ENCODE measurements at places on chromosomes 1 and 21.
A peak's percentile ranks its signal among the peaks of the same experiment; 100 is the strongest.

GRCh38 chr1:205306929-205307566 lies 14.5 kb downstream of the NUAK2 start:
- no peak for DNase-seq

- no peak for DNase-seq
Measured at GRCh38 chr1:21526441-21526840, 17.2 kb downstream of the ALPL start.

DNA sequence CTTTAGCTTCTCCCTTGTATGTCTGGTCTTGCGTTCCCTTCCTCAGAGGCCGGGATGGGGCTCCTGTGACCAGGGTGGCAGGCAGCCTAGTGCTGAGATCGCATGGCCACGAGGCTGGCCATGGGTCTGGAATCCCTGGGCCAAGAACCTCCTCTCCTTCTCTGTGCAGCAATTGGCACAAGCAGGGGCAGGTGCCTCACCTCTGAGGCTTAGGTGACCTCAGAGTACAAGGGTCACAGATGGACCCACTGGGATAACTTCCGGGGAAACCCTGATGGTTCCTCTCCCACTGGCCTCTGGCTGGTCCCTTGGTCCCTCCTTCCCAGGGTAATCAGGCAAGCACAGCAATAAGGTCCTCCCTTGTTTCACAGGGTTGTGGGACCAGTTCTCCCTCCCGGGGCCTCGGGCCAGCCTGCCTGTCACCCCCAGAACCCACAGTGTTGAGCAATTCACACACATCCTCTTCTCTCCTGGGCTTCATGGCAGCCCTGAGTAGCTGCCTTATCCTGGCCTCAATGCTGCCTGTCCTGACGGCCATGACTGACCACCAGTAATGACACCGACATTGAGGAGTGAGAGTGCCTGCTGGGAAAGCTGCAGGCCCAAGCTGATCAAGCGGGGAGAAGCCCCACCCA lies 38.6 kb downstream of the BMP8A start:
- DNase-seq, result no peak

GRCh38 chr1:119209596-119210295 lies 69.3 kb upstream of the WARS2 start:
- DNase-seq, result no peak

GRCh38 chr21:28799926-28800325 lies 192.8 kb downstream of the LTN1 start:
- no peak for DNase-seq

DNA sequence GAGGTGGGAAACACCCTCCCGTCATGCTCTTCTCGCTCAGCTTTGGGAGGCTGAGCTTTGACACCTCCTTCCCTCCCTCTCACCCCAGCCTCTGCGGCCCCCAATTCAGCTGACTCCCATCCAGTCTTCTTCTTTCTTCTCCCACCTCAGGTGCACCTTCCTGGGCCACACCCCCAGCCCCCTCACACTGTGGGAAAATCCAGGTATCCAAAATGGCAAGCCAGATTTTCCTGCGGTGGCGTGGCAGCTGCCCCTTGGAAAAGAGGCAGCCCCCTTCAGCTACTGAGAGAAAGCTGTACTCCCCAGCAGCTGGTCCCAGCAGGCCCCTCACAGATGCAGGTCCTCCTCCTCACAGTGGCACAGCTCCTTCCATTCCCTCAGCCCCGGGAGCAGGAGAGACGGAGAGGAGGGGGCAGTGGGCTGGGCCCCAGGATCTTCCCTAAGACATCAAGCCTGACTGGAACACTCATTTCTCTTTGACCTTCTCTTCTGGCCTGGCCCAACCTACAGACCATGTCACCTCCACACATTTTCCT lies 61.6 kb downstream of the OPTC start:
- no peak for DNase-seq

DNA sequence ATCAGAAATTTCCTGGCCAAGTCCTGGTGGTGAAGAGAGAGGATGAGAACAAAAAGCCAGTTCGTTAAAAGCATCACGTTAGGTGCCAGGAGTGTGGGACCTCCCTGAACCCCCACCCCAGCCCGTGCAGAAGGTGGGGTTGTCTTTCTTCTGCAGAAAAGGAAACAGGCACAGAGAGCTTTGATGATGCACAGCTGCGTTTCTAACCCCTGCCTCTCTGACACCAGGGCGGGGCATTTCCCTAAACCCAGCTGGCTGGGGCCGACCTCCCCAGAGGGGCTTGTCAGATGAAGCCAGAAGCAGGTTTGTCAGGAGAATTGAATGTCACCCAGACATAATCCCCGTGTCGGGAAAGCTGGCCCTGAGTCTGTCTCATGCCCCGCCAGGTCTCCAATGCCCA lies 189.3 kb upstream of the EDN2 start:
- no peak for DNase-seq

DNA sequence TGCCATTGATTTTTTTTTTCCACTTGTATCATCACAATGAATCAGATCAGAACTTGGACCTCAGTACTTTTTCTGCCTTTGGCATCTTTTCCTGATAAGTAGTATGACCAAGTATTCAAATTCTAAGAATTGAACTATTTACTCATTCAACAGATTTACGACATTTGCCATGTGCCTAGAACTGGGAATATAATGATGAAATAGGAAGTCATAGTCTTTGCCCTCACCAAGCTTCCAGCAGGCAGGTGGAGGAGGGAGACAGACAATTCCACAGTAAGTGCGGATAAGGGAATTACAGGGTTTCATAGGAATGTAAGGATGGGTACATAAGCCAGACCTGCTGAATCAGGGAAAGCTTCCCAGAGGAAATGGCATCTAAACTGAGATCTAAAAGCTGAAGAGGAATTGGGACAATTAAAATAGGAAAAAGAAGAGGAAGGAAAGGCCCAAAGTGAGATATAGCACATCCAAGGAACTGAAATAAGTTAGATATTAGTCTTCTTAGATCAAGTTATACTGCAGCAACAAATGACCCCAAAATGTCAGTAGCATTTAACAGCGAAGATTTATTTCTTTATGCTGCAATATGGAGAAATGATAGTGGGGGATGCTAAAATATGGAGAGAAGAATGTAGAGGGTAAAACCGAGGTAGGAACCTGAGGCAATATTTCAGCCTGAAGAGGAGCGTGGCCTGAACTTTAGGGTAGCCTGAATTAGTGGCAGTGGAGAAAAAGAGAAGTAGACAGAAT lies 5.3 kb upstream of the DDX59 start:
- no peak for DNase-seq

DNA sequence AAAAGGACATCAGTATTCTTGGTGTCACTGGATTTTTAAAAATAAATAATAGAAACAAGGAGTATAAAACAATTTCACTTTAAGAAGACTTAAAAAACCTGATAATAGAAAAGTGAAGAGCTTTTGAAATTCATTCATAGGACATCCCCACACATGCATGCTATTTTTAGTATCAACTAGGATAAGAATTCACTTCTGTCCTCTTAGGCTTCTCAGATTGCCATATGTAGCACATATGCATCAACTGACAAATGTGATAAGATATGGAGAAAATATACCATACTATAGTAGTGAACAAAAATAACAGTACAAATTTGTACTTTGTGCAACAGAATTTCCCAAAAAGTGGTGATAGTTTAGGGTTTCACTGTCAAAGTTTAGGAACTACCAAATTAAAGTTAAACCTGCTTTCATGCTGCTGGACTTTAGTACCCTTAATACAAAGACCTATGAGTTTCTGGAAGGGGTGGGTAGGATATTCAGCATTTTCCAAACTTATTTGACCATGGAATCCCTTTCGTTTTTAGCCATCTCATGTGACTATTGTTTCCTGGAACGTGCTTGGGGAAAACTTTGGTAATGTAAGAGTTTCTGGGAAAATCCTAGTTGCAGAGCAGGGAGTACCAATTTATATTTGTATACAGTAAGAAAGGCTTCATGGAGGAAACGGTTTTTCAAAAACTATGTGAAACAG lies 19.8 kb downstream of the RPRD2 start:
- DNase-seq, result no peak

DNA sequence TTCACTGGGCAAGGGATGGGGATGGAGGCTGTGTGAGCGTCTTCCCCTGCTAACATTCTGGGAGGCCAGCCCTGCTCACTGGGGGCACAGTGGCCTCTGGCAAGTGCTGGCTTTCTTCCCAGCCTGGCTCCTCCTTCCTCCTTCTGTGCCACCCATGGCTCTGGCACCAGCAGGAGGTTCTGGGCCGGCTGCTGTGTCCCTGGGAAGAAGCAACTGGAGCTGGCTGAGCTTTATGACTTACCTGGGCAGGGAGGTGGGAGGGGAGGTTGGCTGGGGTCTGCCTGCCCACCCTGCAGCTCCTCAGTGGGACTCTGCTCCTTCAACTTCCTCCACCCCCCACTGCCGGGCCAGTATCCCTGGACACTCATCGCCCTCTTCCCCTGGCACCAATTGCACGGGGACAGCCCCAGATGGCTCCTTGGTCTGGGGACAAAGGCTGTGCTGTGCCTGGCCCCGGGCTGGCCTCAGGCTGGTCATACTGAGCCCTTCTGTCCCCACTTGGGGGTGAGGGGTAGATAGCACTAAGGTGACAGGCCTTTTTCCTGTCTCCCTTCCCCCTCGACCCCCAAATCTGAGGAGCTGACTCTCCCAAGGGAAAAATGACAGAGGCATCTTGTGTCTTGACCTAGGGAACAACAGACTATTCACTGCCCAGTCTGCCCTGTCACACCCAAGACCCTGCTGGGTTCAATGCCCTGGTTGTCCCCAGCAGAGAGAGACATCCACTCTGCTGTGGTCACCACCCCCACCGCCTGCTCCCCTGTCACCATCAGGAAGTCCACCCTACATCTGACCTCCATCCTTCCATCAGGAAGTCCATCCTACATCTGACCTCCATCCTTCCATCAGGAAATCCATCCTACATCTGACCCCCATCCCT lies 14.4 kb downstream of the CDK18 start:
- no peak for DNase-seq

DNA sequence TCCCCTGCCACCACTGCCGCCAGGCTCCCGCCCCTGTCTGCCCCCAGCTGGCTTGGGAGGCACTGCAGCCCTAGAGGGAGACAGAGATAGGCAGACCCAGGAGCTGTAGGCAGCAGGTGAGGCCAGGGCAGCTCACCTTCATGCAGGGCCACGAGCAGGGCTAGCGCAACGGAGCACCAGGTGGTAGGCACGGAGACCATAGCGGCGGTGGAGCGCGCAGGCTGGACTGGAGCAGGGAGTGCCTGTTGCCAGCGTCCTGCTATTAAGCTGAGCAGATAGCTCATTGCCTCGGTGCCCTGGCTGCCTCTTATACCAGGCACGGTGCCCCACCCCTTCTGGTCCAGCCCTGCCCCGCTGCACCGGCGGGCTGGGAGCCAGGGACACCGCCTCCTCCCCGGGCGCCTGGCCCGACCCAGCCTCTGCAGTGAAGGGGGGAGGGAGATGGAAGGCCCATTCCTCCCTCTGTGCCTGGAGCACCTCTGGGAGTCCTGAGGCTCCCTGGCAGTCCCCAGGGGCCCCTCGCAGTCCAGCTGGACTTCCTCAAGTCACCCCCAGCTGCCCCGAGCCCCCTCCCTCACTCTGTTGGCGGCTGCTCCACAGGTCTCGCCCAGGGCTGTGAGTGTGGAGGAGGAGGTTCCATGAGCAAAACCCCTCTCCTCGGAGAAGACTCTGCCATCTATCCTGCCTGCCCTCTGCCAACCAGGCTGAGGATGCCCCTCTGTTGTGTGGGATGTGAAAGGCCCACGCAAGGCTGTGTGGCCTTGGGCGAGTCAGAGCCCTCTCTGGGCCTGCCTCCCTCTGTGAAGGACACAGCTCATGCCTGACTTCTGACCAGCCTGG lies at the start of gene EDN2:
Gene EDN2 (minus strand): TSS at position 282 of the 840 bp plus-strand sequence. CDS start 82 bp downstream, at position 200.
- DNase-seq, result peak; percentile 52

GRCh38 chr1:44292651-44293050 lies 62.4 kb downstream of the ERI3 start:
- no peak for DNase-seq
